Caco-2 (cell line): ENCODE measurements at places on chromosomes 5 and 9. TPM values are rescaled to one million over a fixed set of nuclear protein-coding genes. Genes with fewer than 3 reads are reported as not detected.

- peaks cover 4% of the 10 kb centered on the region for H3K36me3 ChIP-seq
- H3K4me1 ChIP-seq, result peaks cover 10% of the 10 kb centered on the region
- H3K27me3 ChIP-seq, result no peaks in the 10 kb centered on the region
- no peak for DNase-seq
- no peak overlapping the region for H3K4me3 ChIP-seq
These were observed 27.1 kb downstream of the CXXC5 start for GRCh38 chr5:139675213-139675612.

DNA sequence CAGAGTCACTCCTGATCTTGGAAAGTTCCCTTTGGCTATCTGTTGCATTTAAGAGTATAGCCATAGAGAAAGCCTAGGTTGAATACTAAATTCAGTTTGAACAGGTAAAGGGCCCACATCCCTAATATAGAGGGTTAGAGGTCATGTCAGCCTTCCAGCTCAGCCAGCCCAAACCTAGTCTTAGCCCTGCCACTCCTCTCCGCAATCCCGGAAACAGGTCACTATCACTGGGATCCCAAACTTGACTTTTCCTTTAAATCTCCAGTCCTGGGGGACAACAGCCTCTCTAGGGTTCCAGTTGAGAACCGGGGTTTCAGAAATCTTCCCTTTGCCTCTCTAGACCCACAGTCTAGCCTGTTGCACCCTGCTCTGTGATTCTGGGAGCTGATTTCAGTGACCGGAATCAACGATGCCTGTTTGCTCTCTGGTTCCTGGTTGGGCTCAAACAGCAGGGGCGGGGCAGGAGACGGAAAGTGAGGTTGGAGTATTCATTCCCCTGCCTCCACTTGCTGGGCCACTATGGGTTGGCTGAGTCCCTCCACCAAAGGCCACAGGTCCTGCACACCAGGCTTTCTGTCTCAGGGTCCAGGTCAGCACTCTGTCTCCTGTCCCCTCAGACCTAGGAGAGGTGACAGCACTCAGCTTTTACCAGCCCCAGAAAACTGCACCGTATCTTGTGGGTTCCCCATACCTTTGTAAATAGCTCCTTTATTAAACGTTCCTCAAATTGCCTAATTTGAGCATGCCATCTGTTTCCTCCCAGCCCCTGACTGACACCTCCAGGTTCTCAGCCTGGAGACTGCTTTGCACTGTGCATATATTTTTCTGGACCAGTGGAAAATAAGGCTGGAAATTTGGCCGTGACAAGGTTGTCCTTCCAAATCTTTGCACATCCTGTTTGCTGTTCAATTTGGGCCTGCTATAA lies 23.8 kb upstream of the CPEB4 start:
- no peak overlapping the region for H3K27ac ChIP-seq
- H3K4me1 ChIP-seq, result peaks cover 28% of the 10 kb centered on the region
- H3K4me3 ChIP-seq, result no peak overlapping the region
- H3K36me3 ChIP-seq, result no peaks in the 10 kb centered on the region
- no peak for DNase-seq

DNA sequence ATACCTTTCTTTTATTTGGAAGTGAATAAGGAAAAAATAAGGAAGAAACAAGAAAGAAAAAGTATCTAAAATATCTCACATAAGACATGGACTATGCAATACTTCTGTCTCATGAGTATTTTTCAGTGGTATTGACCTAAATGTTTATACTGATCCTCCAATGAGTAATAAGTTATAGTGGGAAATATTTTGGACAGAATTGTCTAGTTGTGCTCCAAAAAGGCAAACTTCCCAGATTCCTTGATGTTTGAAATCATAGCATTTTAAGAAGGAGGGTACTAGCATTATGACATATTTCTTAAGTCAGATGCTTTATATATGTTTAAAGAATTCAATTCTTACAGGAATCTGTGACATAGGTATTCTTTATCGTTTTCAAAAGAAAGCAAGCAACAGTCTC lies 34.5 kb upstream of the BASP1 start:
- no peak for DNase-seq
- no peaks in the 10 kb centered on the region for H3K36me3 ChIP-seq
- peaks cover 37% of the 10 kb centered on the region for H3K4me1 ChIP-seq
- no peak overlapping the region for H3K4me3 ChIP-seq
- no peaks in the 10 kb centered on the region for H3K27me3 ChIP-seq
- H3K27ac ChIP-seq, result no peak overlapping the region

- DNase-seq, result no peak
- no peak overlapping the region for H3K4me3 ChIP-seq
- H3K4me1 ChIP-seq, result no peaks in the 10 kb centered on the region
- H3K36me3 ChIP-seq, result no peaks in the 10 kb centered on the region
- H3K27me3 ChIP-seq, result no peaks in the 10 kb centered on the region
These were observed 655.7 kb upstream of the ITGA1 start for GRCh38 chr5:52132053-52132452.

DNA sequence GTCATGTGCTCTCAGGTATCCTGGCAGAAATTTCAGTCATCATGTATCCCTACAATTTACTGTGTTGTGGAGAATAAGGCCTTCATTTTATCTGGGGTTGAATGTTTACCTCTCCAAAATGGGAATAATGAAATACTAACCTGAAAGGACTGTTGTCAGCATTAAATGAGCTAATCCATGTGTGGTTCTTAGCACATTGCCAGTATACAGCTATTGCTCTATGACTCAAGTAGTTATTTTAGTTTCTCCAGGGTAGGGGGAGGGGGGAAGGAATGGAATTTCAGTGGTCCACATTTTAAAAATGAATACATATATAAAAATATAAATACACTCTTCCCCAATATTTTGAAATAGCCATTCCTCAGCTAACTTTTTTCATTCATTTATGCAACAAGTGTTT lies 3.5 kb downstream of the PAM start:
- no peak overlapping the region for H3K27ac ChIP-seq
- no peaks in the 10 kb centered on the region for H3K36me3 ChIP-seq
- no peak overlapping the region for H3K4me3 ChIP-seq
- H3K4me1 ChIP-seq, result peaks cover 15% of the 10 kb centered on the region

- H3K4me3 ChIP-seq, result no peak overlapping the region
- H3K27ac ChIP-seq, result no peak overlapping the region
- H3K27me3 ChIP-seq, result no peaks in the 10 kb centered on the region
- no peak for DNase-seq
- no peaks in the 10 kb centered on the region for H3K36me3 ChIP-seq
These were observed 23.3 kb downstream of the COX7C start for GRCh38 chr5:86640998-86641397.

DNA sequence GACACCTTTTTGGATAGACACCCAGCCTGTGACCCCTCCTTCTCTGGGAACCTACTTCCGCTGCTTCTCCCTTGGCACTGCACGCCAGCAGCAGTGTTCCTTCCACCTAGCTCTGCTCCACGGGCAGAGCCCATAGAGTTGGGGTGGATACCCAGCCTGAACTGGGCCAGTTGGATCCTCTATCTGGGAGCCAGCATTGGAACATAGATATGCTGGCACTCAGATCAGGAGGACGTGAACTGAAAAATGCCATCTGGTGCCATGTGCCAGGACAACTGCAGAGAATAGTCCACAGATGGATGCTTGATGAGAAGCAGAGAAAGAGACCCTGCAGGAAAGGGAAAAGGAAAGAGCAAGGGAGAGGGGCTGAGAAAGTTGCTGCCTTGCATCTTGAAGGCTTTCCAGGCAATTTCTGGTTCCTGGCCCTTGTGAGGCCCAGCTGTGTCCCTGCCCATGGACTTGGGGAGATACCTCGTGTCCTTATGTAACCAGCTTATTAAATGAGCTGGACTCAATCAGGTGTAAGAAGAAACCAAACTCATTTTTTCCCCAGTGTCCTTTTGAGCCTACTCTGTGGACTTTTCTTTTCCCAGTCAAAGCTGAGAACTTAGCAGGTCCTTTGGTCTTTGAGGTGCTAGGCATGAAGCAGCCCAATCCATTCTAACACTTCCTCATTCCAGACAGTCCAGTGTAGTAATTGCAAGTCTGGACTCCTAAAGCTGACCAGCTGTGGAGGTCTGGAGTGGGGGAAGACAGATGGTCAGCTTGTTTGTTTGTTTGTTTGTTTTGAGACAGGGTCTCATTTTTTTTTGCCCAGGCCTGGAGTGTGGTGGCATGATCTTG lies 39.1 kb downstream of the ANGPTL2 start:
- H3K4me1 ChIP-seq, result peaks cover 26% of the 10 kb centered on the region
- DNase-seq, result no peak
- no peak overlapping the region for H3K4me3 ChIP-seq
- no peaks in the 10 kb centered on the region for H3K27me3 ChIP-seq

- H3K27ac ChIP-seq, result no peak overlapping the region
- no peaks in the 10 kb centered on the region for H3K27me3 ChIP-seq
- DNase-seq, result no peak
- H3K36me3 ChIP-seq, result no peaks in the 10 kb centered on the region
- no peak overlapping the region for H3K4me3 ChIP-seq
These were observed 314.1 kb upstream of the KIF2A start for GRCh38 chr5:61991866-61992265.

DNA sequence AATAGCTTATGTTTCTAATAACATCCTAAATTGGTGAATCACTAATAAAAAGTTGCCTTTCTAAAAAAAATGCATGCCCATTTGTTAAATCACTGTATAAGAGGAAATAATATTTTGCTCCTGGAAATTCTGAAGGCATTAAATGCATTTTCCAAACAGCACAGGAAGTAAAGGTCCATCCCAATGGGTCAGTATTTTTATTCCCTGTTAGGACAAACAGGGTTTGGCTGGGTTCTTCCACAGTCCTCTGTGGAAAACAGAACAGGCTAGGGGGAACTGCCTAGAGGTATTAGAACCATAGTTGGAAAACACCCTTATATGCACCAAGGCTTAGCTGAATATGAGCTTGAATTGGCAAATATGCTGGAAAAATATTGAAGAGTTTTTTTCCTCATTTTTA lies 85.2 kb downstream of the OXCT1 start:
- H3K36me3 ChIP-seq, result no peaks in the 10 kb centered on the region
- no peaks in the 10 kb centered on the region for H3K27me3 ChIP-seq
- no peak for DNase-seq
- no peak overlapping the region for H3K4me3 ChIP-seq
- H3K4me1 ChIP-seq, result peaks cover 3% of the 10 kb centered on the region; the same call in 1 of the 2 replicates

The EQTN gene
- total RNA-seq, result not detected in 2 replicates

The GHR gene
- 0.54 and 1.2 TPM in 2 replicates for total RNA-seq

The HTR4 gene
- total RNA-seq, result not detected in 2 replicates
